RWPE1 (cell line): ENCODE measurements at places on chromosomes 12 and 14.

- DNase-seq: peak; percentile 26
Measured at GRCh38 chr14:51652168-51653078, 713 bp downstream of the FRMD6 start.

DNA sequence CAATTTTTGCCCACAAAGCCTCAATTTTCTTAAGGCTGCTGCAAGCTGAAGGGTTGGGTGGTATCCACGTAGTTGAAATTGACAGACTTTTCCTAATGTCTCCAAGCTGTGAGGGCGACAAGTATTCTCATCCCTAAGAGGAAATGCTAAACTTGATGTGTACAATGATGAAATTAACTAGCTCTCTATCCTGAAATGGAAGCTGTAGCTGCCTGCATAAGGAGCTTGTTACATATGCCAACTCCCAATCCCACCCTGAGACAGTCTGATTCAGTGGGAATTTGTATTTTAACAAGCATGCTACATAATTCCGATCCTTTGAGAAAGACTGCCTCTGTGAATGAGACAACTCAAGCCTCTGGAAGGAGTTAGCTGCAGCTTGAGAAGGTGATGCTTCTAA, 45.7 kb upstream of the MDM1 start:
- DNase-seq: no peak

- no peak for DNase-seq
Measured at GRCh38 chr12:80173083-80173864, 73.9 kb downstream of the OTOGL start.

- no peak for DNase-seq
Measured at GRCh38 chr12:116529686-116530085, 29.5 kb upstream of the MAP1LC3B2 start.

DNA sequence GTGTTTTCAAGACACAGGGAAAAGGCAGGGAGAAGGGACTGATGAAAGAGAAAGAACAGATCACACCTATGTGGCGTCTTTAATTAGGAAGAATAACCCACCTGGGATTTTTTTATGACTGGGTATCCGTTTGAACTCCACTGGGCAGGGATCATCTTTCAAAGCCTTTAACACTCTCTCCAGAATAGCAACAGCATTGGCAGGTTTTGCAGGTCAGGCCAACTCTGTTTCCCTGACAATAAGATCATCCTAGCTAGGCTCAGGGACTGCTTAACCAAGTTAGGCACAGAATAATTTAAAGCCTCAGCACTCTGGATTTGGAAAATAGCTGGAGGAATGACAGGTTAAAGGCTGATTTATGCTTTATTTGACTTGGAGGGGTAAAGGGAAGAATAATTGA, 117.6 kb downstream of the SUDS3 start:
- no peak for DNase-seq
